ENCODE measurements at places on chromosomes 3 and 15.

DNA sequence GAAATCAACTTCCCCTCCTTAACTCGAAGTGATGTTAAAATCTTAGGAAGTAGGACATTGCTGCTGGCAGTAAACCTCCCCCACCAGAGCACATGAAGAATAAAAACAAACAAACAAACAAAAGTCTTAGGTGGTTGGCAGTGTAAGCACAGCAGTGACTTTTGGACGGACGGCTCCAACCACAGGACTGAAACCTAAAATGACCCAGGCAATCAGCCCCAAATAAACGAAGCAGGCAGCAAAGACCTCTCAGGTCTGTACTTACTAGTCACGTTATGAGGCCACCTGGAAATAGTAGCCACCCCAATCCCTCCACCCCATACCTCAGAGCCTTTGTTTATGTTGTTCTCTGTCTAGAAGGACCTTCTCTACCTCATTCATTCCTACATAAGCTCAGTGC lies 33.5 kb upstream of the HES1 start:
- H3K4me3 ChIP-seq = no peak overlapping the region
- H3K36me3 ChIP-seq = no peaks in the 10 kb centered on the region
- H3K4me1 ChIP-seq = peaks cover 8% of the 10 kb centered on the region
- DNase-seq = no peak

DNA sequence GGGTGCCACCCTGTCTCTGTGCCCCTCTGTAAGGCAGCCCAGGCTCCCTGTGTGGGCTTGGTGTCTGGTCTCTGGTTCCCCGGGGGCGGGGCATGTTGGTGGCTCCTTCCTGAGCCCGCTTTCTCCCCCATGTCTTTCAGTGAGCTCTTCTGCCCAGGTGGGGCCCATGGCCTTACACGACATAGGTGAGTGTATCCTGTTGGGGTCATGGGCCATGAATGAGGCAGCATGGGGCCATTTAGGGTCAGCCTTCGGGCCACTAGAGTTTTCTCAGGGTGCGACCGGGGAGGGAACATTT lies 195.1 kb downstream of the UBE3A start:
- no peaks in the 10 kb centered on the region for H3K36me3 ChIP-seq
- H3K4me1 ChIP-seq = no peaks in the 10 kb centered on the region
- H3K27me3 ChIP-seq = no peaks in the 10 kb centered on the region
- no peak overlapping the region for H3K4me3 ChIP-seq
- no peak for DNase-seq

GRCh38 chr15:60126661-60127060 lies 122.5 kb downstream of the FOXB1 start:
- peak overlapping the region; percentile 6 for H3K27ac ChIP-seq
- DNase-seq = no peak
- peaks cover 27% of the 10 kb centered on the region for H3K4me1 ChIP-seq
- H3K36me3 ChIP-seq = no peaks in the 10 kb centered on the region

DNA sequence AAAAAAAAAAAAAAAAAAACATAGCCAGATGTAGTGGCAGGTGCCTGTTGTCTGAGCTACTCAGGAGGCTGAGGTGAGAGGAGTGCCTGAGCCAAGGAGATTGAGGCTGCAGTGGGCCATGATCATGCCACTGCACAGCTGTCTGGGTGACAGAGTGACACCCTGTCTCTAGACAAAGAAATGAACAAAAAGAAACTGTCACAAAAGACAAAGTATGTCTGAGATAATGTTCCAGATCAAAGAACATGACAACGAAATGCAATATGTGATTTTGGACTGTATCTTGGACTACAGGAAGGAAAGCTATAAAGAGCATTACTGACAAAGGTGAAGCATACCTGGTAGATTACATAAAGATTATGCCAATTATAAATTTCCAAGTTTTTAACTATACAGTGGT lies 862.8 kb downstream of the ROBO2 start:
- H3K4me3 ChIP-seq = no peak overlapping the region
- no peak for DNase-seq
- H3K27ac ChIP-seq = no peak overlapping the region
- H3K36me3 ChIP-seq = no peaks in the 10 kb centered on the region
- no peaks in the 10 kb centered on the region for H3K4me1 ChIP-seq

GRCh38 chr15:82530606-82531379 lies 9.5 kb downstream of the RPS17 start:
- H3K27me3 ChIP-seq = no peaks in the 10 kb centered on the region
- DNase-seq = peak; percentile 77
- peaks cover 12% of the 10 kb centered on the region for H3K36me3 ChIP-seq
- H3K4me3 ChIP-seq = peak overlapping the region; percentile 85
- no peak overlapping the region for H3K27ac ChIP-seq
- H3K4me1 ChIP-seq = peaks cover 4% of the 10 kb centered on the region

- H3K27ac ChIP-seq = no peak overlapping the region
- no peaks in the 10 kb centered on the region for H3K4me1 ChIP-seq
- peaks cover 5% of the 10 kb centered on the region for H3K27me3 ChIP-seq
- H3K4me3 ChIP-seq = no peak overlapping the region
- no peaks in the 10 kb centered on the region for H3K36me3 ChIP-seq
These were observed 295.0 kb upstream of the RASGRP1 start for GRCh38 chr15:38859574-38859973.

DNA sequence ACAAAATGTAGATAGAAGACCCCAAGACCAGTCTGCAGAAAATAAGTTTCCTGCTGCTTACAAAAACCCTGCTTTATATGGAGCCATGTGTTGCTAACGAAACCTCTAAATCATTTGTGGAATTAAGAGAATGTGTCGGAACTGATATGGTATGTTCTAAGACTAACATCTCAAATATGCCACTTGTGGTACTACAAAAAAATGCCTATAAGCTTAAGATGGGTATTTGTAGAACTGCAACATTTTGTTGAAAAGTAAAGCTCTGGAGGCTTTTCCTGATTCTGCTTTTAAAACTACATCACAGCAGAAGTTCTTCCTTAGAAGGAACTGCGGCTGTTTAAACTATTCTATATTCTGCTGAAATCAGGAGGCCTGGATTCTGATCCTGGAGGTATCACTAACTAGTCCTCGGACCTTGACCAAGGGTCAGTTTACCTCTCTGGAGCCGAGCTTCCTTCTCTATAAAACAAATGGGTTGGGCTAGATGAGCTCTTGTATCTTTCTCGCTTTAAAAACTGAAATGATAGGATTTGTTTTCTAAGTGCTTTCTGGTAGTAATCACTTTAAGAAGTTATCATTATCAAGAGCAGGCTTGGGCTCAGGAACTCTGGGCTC lies 74.9 kb downstream of the RAD18 start:
- no peaks in the 10 kb centered on the region for H3K4me1 ChIP-seq
- H3K27ac ChIP-seq = no peak overlapping the region
- H3K27me3 ChIP-seq = no peaks in the 10 kb centered on the region
- peaks cover 35% of the 10 kb centered on the region for H3K36me3 ChIP-seq

Measured in naive thymus-derived CD8-positive, alpha-beta T cell (primary cell).